ENCODE measurements at places on chromosomes 6 and 20. TPM values are rescaled to one million over a fixed set of nuclear protein-coding genes. Genes with fewer than 3 reads are reported as not detected.

GRCh38 chr6:43718387-43719105, 31.0 kb upstream of the MRPS18A start:
- peak; percentile 72 for DNase-seq

DNA sequence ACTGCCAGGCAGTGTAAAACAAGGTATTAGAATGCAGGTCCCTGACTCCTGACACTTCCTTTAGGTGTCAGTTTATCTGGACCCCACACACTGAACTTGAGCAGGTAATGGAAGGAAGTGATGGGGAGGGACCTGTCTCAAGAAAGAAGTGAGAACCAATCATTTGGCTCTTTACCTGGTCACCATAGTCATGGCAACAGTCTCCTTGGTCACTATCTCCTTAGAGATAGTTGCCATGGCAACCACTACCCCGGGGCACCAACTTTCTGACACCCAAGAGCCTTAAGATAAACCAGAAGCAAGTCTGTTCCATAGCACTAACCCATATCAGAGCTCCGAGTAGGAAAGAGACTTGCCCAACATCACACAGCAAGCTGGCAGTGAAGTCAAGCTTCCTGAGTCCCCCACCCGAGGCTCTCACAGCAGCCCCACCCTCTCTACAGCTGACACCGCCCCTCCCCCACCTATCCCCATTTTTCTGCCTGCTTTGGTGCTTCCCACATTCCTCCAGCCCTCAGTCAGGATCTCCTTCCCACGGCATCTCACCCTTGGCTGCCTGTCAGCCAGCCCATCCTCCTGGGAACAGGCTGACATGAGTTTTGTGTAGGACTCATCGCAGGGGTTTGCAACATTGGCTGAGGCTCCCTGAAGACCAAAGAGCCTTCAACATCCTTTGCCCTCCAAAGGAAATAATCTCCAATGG, 16.3 kb upstream of the HM13 start:
- DNase-seq, result no peak

DNA sequence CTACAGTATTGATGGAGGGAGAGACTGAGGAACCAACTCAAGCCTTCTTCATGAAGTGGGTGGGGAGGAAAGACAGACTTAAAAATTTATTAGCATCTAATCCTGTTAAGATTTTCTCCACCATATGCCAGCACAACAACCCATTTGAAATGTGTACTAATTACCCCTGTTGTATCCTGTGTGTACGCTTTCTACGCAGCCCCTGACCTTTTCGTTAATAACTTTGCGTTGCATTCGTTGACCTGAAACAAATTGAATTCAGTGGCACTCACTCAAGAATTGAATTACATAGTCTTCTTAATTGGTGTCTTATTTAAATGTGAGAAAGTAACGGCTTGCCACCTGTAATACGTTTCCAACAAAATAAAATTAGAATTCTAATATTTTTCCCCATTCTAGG, 113.9 kb downstream of the LINC00237 start:
- DNase-seq, result no peak

ZC2HC1B gene
- total RNA-seq, result not detected

PAK5 gene
- total RNA-seq, result not detected

DNA sequence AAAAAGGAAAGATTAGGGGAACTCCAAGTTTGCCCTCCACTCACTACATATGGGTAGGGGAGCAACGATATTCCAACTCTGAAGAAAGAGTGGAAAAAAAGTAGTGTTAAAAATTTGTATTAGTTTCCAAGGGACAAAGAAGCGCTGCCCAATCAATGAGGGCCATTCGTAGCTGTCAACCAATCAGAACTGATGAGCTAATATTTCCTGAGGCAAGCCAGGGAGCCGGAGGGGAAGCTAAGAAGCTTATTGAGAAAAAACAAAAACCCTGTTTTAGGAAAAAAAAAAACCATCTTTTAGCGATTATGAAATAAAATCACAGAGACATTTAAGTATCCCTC, 59.5 kb downstream of the TRIM38 start:
- DNase-seq, result no peak

GRCh38 chr6:166627875-166628801, 1.1 kb upstream of the RPS6KA2 start:
- no peak for DNase-seq

DNA sequence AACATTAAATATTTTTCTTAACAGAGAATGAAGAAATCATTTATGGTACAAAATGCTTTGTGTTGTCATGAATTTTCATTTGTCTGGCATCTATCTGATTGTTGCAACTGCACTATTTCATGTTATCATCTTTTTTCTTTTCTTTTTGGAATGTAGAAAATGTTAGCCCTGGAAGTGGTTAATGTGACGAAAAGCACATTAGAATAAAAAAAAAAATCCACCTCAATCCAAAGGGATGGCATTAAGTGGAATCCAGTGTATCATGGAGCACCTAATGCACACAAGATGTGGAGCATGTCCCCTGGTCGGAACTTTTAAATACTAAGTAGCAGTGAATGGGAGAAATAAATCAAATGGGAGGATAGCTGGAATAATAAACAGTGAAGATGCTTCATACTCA, 172.9 kb upstream of the MCHR2 start:
- no peak for DNase-seq

- no peak for DNase-seq
These were observed 75.2 kb upstream of the CITED2 start for GRCh38 chr6:139449611-139450000.

Data from chondrocyte (in vitro differentiated cells).